ENCODE measurements at places on chromosomes 7 and 10.
A peak's percentile ranks its signal among the peaks of the same experiment; 100 is the strongest.

DNA sequence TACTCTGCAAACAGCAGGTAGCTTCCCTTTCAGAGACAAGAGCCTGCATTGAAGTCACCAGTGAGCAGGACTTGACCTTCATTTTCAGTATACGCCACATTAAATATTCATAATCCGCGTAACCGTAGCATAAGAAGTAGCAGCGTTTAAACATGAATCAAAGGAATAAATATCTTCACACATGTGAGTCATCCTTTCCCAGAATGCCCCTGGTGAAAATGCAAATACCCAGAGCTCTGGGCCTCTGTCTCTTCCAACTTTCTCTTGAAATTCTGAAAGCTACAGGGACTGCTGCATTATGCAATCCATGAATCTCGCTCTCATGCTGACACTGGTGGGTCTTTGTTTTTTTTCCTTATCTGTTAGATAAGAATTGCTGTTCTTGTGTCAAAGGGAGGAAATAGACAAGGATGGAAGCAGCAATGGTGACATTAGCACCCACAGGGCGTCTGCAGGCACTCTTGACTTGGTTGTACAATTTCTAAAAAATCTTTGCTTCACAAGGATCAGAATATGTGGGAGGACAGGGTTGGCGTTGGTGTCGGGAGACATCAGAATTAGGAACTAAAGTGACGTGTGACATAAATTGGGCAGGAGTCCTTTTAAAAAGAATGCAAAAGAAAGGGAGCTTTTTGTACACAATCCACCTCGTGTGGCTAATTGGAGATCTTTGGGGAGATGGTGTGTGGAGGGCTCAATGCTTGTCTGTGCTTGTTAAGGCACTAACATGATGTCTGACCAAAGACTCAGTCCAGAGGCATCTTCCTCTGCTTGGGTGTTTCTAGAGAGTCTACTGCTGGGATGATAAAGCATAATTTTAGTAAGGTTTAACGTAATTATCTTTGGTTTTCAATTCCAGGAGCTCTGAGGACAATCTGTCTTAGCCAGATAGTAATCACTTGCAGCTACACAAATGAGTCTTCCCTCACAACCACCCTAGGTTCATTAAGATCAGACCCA, 390.3 kb downstream of the KCNMA1 start:
- DNase-seq = no peak

- no peak for DNase-seq
Measured at GRCh38 chr7:116952635-116953371, 498 bp upstream of the ST7 start.

- DNase-seq = no peak
Measured at GRCh38 chr7:124444696-124445480, 320.7 kb downstream of the GPR37 start.

GRCh38 chr10:61721431-61721830, 58.7 kb downstream of the CABCOCO1 start:
- DNase-seq = no peak

GRCh38 chr7:55254596-55255495, 110.3 kb upstream of the LANCL2 start:
- peak; percentile 91 for DNase-seq

DNA sequence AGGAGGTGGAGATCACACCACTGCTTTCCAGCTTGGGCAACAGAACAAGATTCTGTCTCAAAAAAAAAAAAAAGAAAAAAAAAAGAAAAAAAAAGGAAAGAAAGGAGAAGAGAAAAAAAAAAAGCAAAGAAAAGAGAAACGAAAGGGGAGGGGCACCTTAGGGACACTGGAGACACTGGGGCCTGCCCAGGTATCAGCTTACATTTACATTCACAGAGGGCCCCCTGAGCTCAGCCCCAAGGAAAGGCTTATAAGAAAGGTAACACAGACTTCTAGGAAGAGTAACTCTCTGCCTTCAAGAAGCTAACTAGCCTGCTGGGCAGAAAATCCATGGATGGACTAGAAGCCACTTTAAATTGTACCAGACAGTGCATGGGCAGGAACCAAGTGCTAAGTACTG, 108.8 kb downstream of the NPY start:
- DNase-seq = no peak

GRCh38 chr7:155299535-155300202, 2.0 kb downstream of the INSIG1 start:
- DNase-seq = no peak

DNA sequence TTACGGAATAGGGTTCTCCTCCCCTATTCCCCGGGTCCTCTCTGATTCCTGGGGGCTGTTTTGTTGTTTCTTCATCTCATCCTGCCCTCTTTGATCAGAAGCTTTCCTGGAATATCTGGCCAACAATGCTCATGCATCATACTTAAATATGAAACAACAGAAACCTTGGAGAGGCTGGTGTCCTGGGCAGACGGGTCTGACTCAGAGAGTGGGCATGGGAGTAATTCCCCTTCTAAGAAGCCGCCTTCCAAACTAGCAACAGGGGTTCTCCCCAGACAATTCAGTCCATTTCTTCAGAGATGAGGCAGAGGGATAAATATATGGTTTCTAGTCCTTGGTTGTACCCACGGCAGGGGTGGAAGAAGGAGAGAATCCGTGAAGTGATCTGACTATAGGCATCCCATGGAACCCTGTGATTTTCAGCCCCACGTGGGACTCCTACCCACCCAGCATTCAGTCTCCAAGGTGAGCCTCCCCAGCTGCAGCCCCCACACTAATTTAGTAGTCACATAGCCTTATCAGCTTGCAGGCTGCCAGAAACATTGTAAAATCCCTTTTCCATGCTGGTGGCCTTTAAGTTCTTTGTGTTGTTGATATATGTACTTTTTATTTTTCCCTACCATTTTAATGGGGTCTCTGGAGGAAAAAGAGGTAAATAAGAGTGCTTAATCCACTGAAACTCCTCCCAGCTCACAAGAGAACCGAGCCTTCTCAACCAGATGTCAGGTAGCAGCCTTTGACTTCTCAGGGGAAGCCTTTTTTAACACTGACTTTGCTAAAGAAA, 119.2 kb downstream of the SFMBT2 start:
- no peak for DNase-seq

DNA sequence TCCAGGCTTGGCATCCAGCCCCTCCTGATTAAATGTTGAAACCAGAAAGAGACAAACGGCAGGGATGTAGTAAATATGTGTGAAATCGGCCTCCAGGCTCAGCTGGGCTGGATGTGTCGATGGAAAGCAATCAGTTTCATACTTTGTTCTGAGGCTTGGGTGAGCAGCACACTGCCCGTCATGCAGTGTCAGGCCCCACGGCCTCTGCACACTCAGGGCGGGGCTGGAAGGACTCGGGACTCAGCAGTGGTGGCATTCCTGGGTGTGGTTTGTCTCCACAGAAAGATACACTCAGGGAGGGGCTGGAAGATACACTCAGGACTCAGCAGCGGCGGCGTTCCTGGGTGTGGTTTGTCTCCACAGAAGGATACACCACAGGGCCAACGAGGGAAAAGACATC, 22.0 kb downstream of the ADGRA1 start:
- no peak for DNase-seq

DNA sequence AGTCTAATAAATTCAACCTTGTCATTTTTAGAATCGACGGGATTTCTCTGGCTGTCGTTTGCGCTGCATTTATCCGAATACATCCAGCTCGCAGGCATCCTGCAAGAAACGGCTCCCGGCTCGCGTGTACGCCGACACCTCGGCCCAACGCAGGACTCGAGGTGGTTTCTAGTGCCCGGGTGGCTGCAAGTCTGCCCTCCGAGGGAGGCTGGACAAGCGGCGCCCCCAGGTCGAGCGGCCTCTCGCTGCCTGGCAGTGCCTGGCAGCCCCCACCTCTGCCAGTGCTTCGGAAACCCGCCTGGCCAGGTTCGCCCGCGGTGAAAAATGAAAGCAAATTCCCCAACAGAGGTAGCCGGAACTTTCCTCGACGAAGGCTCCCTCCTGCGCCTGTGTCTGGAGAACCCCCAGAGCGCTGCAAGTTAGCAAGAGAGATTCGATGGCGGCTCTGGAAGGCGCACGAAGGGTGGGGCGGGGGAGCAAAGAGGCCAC, 5.7 kb upstream of the ZNF503 start:
- no peak for DNase-seq

DNA sequence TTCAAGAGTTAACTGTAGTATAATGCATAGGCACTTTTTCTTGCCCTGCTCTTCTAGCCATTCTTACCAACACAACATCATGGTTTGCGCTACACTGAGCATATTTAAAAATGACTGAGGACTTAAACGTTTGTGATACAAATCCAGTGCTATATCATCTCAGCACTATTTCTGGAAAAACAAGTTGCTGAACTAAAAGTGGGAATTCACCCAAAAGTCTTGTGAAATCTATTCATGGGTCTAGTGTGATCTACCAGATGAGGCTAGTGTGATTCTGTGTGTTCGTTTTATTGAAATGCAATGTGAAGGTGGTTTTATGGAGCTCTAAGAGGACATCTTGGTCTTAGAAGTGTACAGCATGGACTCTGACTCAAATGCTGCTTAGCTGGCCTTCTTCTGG, 584.6 kb upstream of the POM121L12 start:
- DNase-seq = no peak

DNA sequence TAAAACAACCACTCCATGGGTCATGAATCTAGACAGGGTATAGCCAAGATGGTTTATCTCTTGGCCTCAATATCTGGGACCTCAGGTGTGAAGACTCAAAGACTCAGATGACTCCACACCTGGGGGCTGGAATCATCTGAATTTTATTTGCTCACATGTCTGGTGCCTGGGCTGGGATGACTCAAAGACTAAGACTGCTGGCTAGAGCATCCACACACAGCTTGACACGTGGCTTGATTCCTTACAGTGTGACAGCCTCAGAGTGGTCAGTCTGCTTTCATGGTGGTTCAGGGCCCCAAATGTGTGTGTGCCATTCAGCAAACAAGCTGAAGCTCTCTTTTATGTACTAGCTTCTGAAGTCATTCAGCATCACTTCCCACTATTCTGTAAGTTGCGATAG, 333.7 kb downstream of the RNLS start:
- no peak for DNase-seq

DNA sequence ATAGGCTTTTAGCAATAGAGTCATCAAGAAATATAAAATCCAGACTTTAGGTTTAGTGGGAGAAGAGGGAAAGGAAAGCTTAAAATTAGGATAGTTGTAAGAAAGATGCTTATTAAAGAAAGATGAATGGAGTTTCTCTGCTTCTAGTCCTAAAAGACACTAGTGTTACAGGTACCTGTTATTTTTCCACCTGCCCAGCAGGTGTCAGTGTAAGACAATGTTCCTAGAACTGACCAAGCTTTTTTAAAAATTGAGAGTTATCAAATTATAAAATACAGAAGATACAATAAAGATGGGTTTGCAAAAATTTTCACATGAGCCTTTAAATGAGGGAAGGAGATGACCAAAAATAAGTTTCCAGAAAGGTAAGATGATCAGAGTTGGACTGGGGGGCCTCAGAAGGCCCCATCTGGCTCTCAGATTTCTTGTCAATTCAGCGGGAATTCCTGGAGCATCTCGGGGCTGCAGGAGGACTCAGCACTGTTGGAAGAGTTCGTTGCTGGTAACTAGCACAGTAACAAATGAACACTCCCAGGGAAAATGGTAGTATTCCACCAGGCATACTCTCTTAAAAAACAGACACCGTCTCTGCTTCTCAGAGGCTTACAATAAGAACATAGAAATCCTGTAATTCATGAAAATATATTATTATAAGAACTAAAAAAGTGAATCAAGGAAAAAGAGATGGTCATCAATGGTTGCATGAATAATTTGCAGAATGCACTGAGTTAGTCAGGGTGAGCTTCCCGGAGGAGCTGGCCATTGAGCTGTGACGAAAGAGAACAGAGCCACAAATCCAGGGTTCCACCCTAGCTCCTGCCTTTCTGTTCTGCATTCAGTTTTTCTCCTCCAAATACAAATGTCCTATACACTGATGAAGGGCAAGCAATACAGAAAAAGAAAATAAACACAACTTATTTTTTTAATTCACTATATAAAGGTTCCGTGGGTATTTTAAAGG, 71.8 kb upstream of the PIK3CG start:
- no peak for DNase-seq

DNA sequence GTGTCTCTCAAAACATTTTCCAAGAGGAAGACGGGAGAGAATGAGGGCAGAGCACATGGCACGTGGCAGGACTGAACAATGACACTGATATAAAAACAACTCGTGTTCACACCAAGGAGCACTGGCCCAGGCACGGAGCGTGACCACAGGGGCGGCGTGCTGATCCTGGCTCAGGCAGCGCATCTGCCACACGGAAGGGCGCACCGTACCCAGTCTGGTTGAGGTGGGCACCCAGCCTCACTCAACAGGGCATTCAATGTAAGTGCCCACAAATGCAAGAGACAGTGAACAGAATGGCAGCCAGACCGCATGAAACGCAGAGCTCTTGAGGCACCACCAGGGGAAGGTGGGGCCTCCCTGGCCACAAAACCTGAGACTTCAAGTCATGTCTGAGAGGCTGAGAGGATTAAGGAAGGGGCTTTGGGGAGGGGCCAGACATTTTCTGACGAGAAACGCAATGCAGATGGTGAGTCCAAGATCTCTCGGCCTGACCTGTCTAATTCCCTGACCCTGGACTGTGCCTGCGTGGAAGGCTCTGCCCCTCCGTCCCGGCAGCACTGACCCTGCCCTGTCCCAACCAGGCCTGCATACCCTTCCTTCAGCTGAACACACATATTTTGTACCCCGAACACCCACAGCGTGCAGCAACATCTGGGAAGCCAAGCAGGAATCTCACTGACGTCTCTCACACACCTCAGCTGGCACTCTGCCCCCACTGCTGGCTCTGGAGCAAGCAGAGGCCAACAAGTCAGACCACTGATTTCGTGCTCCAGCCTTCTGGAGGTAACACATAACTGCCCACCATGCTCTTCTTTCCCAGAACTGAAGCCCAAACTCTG, 35.5 kb downstream of the VOPP1 start:
- DNase-seq = no peak

GRCh38 chr7:86768394-86768793, 124.7 kb downstream of the GRM3 start:
- DNase-seq = no peak

GRCh38 chr10:94300042-94300441, 62.7 kb downstream of the NOC3L start:
- no peak for DNase-seq

DNA sequence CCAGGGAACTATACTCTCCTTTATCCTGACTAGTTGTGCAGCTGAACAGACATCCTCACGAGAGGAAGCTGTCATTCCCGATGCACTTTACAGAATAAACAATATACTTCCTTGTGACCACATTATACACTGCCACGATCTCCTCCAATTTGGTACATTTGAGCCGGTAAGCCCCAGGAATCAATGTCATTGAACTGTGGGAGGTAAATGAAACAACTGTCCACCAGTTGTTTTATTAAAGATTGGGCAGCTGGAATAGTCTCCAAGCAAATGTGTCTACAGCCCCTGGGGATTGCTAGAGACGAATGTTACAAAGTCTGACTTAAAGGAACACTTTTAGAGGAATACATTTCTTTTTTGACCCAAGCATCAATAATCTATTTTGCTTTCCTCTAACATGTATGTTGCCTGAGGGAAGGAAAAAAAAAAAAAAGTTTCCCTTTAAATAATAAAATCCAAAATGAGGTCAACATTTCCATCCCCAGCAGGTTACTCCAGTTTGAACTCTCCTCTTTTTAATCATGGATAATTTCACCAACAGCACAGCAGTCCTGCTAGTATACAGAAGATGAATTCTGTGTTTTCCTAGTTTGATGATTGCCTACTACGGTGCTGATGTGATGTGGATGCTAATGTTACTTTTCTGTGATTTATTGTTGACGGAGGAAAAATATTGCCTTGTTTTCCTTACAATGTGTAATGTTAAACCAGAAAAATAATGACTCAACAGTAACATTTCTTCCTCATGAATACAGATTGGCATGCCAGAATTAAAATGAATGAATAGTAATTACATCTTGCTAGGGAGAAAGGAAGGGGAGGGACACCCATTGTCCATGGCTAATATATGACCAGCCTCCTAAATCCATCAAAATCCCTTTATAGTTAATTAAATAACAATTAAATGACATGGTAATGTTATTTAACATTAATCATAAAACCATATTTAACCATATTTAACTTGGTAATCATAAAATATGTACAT, 360.9 kb downstream of the NEBL start:
- DNase-seq = no peak
